H7 (cell line): ENCODE measurements at places on chromosomes 1 and 21.

GRCh38 chr1:204994086-204994862, 48.7 kb upstream of the CNTN2 start:
- no peak for DNase-seq

- peak; percentile 80 for DNase-seq
These were observed 27.8 kb downstream of the ECE1 start for GRCh38 chr1:21262293-21263051.

- DNase-seq, result no peak
These were observed 95.6 kb downstream of the NTMT2 start for GRCh38 chr1:170241266-170241851.

DNA sequence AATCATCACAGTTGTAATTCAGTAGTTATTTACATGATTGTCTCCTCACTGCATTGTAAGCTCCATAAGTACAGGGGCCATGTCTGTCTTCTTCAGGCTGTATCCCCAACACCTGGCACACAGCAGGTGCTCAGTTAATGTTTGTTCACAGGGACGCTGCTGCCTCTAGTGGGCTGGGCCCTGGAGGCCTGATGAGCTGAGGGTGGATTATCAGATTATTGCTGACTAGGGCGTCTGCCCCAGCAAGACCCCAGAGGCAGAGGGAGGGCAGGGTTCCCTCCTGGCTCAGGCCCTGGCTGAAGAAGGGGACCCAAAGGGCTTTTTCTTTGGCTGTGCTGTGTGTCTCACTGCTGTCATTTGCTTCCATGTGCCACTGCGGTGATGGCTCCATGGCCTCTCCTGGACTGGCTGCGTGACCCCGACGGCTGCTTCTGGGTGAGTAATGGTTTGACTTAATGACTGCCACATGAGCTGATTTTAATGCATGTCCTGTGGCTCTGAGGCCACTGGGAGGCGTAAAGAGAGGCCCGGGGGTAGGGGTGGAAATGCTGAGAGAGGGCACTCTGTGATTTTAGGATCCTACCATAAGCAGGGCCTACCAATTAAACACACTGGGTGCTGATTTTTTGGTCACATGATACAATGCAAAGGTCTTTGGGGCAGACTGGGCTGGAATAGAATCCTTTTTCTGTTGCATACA, 20.8 kb upstream of the EPB41 start:
- DNase-seq, result peak; percentile 88

GRCh38 chr1:153617663-153618062, 1.5 kb upstream of the S100A14 start:
- peak; percentile 87 for DNase-seq

DNA sequence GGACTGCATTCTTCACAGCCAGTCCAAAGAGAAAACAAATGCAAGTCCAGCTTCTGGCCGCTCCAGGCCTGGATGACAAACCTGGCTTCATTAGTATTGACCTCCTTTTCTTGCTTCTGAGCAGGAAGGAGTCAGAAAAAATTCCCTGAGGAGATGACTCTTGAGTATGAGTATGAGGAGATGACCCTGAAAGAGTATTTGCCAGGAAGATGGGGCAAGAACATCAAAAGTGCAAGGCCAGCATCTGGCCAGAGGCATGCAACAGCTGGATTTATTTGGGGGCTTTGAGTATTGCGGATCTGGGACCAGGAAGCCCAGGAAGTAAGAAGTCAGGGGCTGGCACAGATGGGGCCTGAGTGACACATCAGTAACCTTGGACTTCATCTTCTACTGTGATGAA, 113.9 kb downstream of the GLIS1 start:
- DNase-seq, result no peak
